ENCODE measurements at places on chromosomes 2 and 18. TPM values are rescaled to one million over a fixed set of nuclear protein-coding genes. Genes with fewer than 3 reads are reported as not detected.

RGPD3 gene
- total RNA-seq, result 0.14 TPM

PLEK gene
- total RNA-seq, result not detected

TRAF3IP1 gene
- total RNA-seq, result 11.4 TPM

ZNF396 gene
- total RNA-seq, result 0.88 TPM

SCYGR4 gene
- total RNA-seq, result not detected

SP5 gene
- total RNA-seq, result not detected

SERPINB3 gene
- 0.16 TPM for total RNA-seq

CCL20 gene
- 7.8 TPM for total RNA-seq

SOX11 gene
- total RNA-seq, result not detected

IL18R1 gene
- 1.0 TPM for total RNA-seq

POTEC gene
- total RNA-seq, result not detected

MC2R gene
- total RNA-seq, result not detected

TMEM198 gene
- total RNA-seq, result 0.70 TPM

MOGAT1 gene
- total RNA-seq, result not detected

LINC00305 gene
- total RNA-seq, result not detected

RFX8 gene
- total RNA-seq, result not detected

FRZB gene
- total RNA-seq, result 0.08 TPM

FLACC1 gene
- total RNA-seq, result 0.46 TPM

ARHGAP25 gene
- total RNA-seq, result 0.18 TPM

ABCB11 gene
- 0.02 TPM for total RNA-seq

ZNF385B gene
- not detected for total RNA-seq

GATA6 gene
- 1.7 TPM for total RNA-seq

STARD6 gene
- total RNA-seq, result not detected

CD207 gene
- total RNA-seq, result not detected

CTAGE1 gene
- not detected for total RNA-seq

TRIM43 gene
- total RNA-seq, result not detected

KIAA2012 gene
- not detected for total RNA-seq

ERMN gene
- total RNA-seq, result not detected

CELF4 gene
- not detected for total RNA-seq

EFHD1 gene
- total RNA-seq, result 4.3 TPM

RAB6C gene
- total RNA-seq, result not detected

DPYSL5 gene
- 5.2 TPM for total RNA-seq

SIX3 gene
- 2.9 TPM for total RNA-seq

DUSP2 gene
- total RNA-seq, result 0.38 TPM

LTBP1 gene
- total RNA-seq, result 41.7 TPM

CHST10 gene
- total RNA-seq, result 16.3 TPM

TMEM247 gene
- not detected for total RNA-seq

PRSS56 gene
- total RNA-seq, result 0.13 TPM

HTR2B gene
- 0.06 TPM for total RNA-seq

CROCC2 gene
- total RNA-seq, result not detected

UGT1A4 gene
- total RNA-seq, result 0.07 TPM

SLC9A4 gene
- not detected for total RNA-seq

APCDD1 gene
- not detected for total RNA-seq

Measured in A549 treated with Hydrocortisone at 1 μM for 4 hours (cell line).